Stimulated activated CD8-positive, alpha-beta memory T cell treated with anti-CD3 and anti-CD28 coated beads, Interleukin-15, amount 100 ng/mL, for 24 hours (primary cell): ENCODE measurements at places on chromosomes 5 and 9.

DNA sequence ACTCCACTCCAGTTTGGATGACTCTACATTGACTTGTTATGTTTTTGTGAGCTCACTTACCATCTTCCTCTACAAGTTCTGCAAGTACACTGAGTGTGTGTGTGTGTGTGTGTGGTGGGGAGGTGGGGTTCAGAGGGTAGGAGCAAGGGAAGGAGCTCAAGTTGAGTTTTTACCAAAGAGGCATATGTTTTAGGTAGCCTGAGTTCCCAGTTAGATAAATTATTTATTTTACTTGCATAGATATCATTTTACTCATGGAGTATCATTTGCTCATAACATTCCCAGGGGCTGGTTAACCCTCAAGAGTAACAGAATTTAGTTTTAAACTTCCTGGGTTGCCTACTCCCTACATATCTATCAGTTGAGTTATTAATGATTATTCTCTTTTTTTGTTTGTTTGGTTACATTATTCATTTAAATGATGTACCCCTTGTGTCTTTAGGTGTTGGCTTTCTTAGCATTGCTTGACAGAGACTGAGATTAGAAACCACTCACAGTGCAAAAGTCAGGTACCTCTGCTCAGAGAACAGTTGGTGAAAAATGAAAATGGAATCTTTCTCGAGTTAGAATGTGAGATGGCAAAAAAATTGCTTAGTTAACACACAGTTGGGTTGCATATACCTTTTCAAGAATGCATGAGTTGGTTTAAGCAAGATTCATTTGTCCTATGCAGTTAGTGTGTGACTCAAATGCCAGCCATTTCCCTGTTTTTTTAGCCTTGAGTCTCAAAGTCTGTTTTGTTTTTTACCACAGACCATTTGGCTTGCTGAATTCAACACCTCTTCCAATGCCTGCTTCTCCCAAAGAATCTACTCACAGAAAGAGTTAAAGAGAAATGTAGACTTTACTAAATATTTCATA lies 29.2 kb downstream of the TNFSF8 start:
- no peak for DNase-seq

DNA sequence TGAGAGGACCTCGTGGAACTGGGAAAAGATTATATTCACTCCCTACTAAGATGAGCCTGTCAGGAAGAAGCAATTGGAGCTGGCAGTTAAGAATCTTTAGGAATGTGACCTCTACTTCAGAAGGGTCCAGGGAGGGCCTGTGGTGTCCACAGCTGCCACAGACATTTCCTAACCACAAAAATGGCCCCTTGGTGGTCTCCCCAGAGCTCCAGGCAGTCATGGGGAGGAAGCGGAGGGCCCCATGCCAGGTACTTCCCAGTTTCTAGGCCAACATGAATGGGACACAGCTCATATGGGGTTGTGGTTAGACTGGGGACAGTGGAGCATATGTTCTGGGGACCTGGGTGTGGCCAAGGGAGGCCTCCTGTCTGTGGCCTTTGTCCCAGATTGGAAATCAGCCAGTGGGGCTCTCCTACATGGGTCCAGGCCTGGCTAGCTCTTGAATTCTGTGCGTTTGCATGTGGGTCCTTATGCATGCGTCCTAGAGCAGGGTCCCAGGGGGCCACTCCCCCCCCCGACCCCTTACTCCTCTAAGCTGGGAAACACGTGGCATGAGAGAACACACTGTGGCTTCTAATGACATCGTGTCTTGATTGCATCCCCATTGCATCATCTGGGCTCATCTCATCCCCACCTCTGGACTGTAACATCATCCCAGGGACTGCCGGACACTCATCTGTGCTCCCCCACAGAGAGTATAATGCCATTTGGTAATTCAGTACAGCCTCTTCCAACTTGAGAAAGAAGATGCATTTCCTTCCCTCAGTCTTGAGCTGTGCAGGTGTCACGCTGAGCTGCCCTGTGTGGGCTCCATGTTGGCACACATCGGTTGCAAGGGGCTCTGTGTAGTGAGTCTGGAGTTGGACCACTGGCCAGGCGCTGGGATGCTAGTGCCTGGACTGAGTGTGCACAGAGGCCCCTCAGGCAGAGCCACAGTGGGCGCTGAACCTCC lies 31.3 kb downstream of the IRF1 start:
- DNase-seq: no peak

GRCh38 chr9:117772960-117773359 lies 68.8 kb downstream of the TLR4 start:
- no peak for DNase-seq

DNA sequence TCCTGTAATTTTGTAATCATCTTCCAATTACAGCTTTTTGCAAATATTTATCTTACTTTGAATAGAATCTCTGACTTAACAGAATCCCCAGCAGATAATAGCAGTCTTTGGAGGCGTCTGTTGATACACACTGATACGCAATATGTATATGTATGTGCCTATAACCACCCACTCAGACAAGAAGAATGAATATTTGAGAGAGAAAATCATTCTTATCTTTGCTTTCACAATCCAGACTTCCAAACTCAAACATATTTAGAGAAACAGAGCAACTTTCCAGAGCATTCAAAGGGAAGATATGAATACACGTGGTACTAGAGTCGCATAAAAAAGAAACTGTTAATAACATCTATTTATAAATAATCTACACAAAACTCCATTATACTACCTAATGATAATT lies 6.1 kb downstream of the RORB start:
- DNase-seq: no peak

GRCh38 chr9:209143-209758 lies 5.4 kb upstream of the DOCK8 start:
- no peak for DNase-seq

- DNase-seq: no peak
Observed at GRCh38 chr5:106418196-106418595, 1252.5 kb downstream of the EFNA5 start.

DNA sequence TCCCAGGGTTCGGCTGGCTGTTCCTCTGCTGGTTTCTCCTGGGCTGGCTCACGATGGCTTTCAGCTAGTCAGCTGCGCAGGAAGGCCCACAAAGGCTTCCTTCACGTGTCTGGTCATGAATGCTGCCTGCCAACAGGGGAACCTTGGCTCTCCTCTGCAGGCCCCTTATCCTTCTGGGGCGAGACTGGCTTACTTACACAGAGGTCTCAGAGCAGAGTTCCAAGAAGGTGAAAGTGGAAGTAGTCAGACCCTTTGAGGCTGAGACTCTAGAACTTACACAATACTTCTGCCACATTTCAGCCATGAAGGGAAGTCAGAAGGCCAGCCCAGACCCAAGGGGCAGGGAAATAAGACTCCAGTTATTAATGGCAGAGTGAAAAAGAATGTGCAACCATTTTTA lies 99.5 kb downstream of the LHFPL2 start:
- DNase-seq: no peak

DNA sequence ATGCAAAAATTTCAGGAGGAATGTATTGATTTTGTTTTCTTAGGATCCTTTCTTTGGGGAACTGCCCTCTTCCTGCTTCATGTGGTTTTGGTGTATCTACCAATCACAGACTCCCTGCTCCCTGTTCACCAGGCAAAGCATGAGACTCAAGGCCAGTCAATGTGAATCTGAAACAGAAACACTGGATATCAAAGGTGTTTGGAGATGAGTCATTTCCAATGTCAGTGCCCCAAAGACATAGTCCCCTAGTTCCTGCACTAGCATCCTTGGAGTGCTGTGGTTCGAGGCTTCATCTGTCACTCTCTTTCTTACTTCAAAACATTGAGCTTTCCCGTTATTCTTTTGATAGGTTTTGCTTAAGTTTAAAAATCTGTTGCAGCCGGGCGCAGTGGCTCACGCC lies 8.1 kb downstream of the PPP3R2 start:
- no peak for DNase-seq

- peak; percentile 2 for DNase-seq
Observed at GRCh38 chr9:706606-707459, 134.7 kb upstream of the DMRT1 start.

DNA sequence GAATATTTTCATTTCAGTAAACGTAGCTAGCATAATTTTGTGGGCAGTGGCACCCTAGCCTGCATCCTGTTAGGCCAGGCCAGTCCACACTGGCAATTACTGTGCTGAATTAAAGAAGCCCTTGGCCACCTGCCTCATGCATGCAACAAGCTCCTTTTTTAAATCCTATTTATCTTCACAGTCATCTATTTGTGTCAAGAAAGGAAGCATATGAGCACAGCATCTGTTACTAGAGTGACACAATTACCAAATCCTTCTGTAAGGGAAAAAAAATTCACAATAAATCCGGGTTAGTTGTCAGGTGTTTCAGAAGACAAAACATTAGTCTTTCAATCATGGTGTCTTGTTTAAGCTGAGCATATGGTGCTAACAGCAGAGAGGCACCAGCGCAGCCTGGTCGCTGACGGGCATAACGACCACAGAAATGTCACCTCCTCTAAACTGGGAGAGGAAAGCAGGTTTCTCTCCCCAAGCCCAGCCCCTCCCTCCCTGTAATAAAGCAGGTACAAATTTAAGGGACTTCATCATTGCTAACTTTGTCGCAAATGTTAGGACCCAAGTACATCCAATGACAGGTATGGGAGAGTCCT lies 520.6 kb downstream of the CTNND2 start:
- DNase-seq: no peak

DNA sequence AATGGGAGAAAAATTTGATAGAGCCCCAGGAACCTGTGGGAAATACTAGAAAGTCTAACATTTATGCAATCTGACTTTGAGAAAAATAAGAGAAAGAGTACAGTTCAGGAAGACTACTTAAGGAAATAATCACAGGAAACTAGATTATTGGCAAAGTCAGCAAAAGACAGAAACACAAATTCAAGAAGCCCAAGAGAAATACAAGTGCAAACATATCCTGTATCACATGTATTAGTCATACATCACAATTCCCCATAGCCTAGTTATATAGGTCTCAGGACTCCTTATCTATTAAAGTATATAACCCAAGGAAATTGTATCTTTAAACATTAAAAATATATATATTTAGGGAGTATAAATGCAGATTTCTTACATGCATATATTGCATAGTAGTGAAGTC lies 100.8 kb downstream of the HOMER1 start:
- DNase-seq: no peak

DNA sequence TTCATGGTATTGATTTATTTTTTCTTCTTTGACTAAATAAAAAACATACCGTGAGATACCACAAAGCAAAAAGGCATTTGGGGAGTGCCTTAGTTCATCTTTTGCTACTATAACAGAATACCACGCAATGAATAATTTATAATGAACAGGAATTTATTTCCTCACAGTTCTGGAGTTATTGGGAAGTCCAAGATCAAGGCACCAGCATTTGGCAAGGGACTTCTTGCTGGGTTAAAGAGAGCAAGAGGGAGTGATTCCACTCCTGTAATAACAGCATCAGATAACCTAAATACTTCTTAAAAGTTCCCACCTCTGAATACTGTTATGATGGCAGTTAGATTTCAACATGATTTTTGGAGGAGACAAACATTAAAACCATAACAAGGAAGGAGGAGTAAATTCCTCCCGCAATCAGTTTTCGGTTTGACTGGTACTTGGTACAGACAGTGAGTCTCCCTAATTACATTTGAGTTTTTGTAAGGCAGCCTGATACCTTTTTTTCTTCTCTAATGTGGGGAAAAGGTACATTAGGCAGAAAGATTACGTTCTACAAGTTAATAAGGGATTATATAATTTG lies 8.8 kb upstream of the OMD start:
- DNase-seq: no peak

DNA sequence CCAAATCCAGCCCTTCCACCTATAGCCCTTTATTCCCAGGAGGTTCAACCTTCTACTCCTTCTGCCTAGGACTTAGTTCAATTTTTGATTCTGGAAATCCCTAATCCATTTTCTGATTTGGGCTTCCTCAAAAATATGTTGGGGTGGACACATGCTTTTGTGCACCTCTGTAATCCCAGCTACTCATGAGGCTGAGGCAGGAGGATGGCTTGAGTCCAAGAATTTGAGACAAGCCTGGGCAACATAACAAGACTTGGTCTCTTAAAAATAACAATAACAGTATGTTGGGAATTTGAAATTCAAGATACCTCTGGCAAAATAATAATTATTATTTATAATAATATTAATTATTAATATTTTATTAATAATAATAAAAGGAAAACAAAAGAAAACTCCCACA lies 188.7 kb upstream of the TLE4 start:
- no peak for DNase-seq

GRCh38 chr9:129254566-129255287 lies 76.7 kb upstream of the IER5L start:
- no peak for DNase-seq

DNA sequence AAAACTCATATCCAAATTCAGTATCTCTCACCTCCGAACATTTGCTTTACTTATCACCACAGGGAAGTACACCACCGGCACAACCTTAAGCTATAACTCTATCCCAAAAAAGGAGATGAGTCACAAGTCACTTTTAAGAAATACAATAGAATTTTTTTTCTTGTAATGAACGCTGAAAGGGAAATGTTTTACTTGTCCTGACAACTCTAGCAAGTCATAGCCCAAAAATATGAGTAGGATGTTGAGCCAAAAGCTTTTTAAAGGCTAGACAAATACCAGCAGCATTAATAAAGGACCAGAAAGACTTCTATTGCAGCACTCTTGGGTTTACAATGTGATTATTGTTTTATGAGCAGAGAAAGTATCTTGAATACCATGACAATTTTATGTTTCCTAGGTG lies 147.3 kb upstream of the FST start:
- DNase-seq: no peak

GRCh38 chr5:180299526-180299925 lies 7.6 kb upstream of the MAPK9 start:
- no peak for DNase-seq

DNA sequence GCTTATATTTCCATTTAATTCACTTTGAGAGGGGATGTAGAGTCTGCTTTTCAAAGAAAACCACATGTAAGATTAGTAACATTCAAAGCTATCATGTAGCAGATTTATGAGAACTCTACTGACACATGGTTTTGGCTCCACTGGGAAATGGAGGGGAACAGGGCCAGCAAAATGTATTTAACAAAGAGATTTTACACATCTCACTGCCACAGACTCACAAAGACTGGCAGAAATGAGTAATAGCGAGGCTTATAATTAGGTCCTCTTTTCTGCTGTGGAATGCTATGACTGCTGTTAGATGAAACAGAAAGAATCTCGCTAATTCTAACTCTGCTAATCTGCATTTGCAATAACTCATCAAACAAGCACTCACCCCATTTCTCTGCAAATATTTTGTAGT lies 4.5 kb downstream of the DAP start:
- no peak for DNase-seq

DNA sequence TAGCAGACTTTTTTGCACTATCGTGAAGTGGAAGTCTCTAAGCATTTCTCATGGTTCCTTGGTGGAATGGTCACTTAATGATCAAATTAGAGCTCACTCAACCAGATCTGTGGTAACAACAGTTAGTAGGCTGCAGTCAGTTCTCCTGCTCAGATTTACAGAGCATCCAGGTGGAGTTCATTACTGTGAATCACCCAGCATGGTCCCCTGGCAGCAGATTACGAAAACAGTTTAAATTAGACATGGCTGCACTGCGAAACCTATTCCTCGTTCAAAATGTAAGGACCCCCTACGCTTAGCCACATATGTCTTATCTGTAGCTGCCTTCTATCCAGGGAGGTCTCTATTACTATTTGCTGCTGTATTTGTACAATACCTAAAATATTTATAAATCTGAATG lies 823.6 kb upstream of the ARRDC3 start:
- DNase-seq: no peak
